Trophoblast cell (in vitro differentiated cells and primary cell): ENCODE measurements at places on chromosomes 1 and 21.
A peak's percentile ranks its signal among the peaks of the same experiment; 100 is the strongest.

GRCh38 chr1:154219541-154219940 is 1.2 kb upstream of the UBAP2L start:
- DNase-seq = no peak

GRCh38 chr1:156995412-156995811 is 50.1 kb downstream of the ARHGEF11 start:
- DNase-seq = no peak

- DNase-seq = no peak
These were observed 50.1 kb upstream of the DIRAS3 start for GRCh38 chr1:68100571-68100970.

DNA sequence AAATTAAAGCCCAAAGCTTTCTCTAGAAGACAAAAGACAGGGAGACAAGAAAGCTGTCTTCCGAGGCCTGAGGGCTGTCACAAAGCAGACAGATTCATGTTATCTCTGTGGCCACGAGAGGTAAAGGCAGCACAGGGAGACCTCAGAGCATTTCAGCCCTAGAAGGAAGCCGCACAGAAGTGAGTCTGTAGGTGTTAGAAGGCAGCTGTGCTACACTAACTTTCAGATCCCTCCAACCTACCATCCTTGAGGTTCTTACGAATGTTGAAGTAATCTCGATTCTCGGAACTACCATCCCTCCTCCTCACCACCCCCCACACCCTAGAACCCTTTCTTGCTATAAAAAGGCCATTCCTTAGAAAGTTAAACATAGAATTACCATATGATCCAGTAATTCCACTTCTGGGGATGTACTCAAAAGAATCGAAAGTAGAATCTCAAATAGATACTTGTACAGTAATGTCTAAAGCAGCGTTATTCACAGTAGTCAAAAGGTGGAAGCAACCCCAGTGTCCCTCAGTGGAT is 21.5 kb upstream of the LYST start:
- no peak for DNase-seq

DNA sequence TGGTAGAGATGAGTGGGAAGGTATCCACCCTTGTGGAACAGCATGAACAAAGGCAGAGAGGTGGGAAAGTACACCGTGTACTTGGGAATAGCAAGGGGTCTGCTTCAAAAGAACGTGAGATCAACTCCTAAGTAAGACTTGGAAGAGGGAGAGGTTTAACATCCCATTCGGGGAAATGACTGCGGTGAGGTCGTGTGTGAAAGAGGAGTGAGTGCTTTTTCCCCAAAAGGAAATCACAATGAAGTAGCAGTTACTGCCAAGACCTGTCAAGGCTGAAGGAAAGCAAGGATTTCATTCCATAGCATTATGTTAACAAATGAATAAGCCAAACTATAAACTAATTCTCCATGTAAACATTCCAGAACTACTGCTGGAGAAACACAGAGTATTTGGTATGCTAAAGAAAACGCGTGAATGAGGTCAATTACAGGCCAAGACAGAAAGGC is 20.0 kb upstream of the SYDE2 start:
- DNase-seq = no peak

- no peak for DNase-seq
These were observed 24.8 kb downstream of the CNST start for GRCh38 chr1:246591047-246591446.

GRCh38 chr21:28776251-28776650 is 216.4 kb downstream of the LTN1 start:
- DNase-seq = no peak

- peak; percentile 90 for DNase-seq
These were observed 12.3 kb downstream of the PHLDA3 start for GRCh38 chr1:201456499-201457309.

DNA sequence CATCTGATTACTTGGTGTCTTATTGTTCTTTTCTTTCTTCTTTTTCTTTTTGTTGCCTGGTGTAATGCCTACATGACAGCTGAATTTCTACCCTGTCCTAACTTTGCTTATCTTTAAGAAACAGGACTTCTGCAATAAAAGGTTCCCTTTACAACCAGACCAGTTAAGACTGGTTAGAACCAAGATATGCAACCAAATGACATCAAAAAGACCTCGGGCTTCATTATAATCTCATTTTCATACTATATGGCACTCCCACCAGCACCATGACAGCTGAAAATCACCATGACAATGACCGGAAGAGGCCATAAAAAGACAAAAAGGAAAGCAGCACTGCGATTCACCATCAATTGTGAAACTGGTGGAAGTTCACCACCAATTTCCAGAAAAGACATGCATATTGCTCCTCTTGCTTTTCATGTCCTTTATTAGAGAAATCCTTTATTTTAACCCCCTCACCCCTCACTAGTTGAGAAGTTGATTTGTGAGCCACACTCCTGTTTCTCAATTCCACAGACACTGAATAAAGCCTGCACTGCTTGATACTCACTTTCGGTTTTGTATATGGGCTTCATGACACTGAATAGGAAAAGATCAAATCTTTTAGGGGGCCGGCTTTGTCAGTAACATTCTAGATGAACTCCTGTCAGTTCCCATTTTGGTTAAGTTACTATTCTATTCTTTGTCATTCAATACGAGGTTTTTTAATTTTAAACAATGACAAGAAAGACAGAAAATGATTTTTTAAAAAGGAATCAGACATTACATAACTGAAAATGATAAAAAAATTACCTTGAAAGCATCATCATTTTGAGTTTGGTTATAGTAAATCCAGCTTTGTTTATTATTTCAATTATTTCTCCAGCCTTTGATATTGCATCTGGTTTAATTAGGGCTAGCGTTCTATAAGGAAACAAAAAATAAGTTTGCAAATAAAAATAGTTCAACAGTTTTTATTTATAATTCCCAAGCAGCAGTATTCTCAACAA is 58.1 kb downstream of the NME7 start:
- no peak for DNase-seq

- no peak for DNase-seq
These were observed 24.4 kb downstream of the CAP1 start for GRCh38 chr1:40064797-40065499.

GRCh38 chr21:45318556-45319404 is 31.1 kb upstream of the POFUT2 start:
- no peak for DNase-seq

DNA sequence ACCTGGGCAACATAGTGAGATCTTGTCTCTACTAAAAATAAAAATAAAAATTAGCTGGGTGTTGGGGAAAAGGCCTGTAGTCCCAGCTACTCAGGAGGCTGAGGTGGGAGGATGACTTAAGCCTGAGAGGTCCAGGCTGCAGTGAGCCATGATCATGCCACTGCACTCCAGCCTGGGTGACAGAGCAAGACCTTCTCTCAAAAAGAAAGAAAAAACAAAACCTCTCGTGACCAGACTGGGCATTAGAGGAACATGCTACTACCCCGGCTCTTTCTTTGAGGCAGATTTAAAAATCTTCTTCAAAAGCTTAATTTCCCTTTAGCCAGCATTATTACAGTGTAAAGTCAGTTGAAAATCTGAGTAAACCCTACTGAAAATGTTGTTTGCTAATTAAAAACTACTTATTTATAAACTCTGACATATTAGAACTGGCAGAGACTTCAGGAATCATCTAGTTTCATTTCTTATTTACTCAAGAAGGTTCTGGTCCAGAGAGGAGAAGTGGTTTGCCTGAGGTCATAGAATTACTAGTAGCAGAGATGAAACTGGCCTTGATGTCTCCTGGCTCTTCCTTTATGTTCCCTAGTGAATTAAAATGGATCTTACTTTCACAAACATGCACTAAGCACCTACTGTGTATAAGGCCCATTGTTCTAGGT is 11.6 kb upstream of the ELAVL4 start:
- DNase-seq = no peak

DNA sequence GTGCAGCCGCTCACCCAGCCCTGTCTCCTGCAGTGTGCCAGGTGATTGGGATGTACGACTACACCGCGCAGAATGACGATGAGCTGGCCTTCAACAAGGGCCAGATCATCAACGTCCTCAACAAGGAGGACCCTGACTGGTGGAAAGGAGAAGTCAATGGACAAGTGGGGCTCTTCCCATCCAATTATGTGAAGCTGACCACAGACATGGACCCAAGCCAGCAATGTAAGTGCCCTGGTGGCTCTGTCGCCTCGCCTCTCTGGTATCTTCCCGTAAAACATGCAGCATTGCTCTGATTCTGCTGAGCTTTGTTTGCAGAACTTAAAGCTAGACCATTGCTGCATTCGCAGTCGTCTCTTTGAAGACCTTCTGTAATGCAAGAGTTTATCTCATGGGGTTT is 79.2 kb downstream of the ATP5PO start:
- no peak for DNase-seq
